Activated naive CD8-positive, alpha-beta T cell treated with anti-CD3 and anti-CD28 coated beads, Interleukin-2, amount 50 U/mL, for 16 hours (primary cell): ENCODE measurements at places on chromosomes 16 and 17.

- DNase-seq, result no peak
These were observed 10.7 kb downstream of the SGSM2 start for GRCh38 chr17:2347805-2348685.

DNA sequence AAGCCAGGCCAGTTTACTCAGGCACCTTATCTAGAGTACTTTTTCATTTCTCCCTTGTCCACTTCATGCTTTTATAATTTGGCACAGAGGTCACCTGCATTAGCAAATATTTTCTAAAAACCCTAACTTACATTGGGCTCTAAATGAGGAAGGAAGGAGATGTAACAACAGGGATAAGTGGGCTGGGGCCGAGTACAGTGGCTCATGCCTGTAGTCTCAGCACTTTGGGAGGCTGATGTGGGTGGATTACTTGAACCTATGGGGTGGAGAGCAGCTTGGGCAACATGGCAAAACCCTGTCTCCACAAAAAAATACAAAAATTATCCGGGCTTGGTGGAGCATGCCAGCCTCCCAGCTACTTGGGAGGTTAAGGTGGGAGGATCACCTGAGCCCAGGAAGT is 55.9 kb downstream of the TMEM100 start:
- no peak for DNase-seq

DNA sequence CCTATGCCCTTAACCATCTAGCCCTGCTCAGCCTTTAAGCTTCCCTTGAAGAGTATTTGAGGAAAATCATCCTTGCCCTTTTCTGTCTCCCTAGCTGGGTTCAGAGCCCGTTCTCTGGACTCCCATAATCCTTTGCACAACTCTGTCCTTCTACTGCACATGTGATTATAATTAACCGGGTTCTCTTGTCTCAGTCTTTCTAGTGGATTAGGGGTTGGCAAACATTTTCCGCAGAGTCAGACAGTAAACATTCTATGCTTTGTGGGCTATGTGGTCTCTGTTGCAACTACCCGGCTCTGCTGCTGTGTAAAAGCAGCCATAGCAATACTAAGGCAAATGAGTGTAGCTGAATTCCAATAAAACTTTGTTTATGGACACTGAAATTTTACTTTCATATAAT is 80.0 kb downstream of the CDRT15 start:
- DNase-seq, result no peak

DNA sequence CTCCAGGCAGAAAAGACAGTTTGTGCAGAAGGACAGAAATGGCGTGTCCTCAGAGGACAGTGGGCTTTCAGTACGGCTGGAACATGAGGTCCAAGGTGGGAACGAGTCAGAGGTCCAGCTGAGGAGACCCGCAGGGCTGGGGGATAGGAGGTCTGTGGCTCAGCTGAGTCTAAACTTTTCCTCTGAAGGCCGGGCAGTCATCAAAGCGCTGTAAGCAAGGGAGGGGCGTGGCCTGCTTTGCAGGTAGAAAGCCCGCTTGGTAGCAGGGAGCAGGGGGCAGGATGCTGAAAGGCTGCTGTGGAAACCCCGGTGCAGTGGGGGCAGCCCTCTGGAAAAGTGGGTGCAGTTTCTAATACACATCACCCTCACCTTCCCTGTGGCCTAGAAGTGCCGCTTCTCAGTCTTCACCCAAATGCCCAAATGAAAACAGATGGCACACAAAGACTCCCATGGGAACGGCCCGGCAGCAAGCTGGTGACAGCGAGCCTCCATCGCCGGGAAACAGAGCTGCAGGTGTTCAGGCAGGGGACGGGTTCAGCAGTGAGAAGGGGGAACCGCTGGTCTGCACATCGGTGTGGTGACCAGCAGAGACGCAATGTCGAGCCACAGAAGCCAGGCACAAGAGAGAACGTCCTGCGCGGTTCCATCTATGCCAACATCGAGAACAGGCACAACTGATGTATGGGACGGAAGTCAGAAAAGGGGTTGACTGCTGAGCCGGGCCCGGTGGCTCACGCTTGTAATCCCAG is 12.2 kb upstream of the OSGIN1 start:
- no peak for DNase-seq

DNA sequence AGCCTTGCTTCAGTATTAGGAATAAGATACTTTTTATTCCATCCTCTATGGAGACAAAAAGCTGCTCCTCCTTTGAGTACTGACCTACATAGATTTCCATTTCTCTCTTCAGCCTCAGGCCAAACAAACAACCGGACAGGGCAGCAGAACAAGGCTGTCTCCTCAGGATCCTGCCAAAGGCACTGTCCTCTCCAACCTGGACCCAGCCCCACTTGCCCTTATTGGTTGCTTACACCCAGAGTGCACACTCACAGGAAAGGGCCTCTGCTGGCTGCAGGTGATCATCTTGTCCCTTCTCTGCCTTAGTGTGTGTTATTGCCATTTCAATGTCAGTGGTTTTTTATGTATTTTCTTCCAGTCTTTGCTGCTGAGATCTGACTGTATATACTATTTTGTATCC is 26.6 kb downstream of the LIG3 start:
- no peak for DNase-seq

DNA sequence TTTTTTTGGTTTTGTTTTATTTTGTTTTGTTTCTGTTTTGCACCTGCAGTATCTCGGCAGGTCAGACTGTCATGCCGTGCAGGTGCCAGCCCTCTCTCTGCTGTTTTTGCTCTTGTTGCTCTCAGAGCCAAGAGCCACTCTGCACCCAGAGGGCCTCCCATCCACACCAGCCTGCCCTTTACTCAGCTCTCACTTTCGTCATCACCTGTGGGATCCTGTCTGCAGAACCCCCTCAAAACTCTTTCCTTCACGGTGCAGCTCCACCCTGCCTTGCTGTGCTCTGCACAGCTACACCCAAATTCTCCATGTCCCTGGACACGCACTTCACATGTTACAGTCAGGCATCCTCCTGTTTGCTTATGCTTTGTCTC is 2.6 kb downstream of the AOC3 start:
- DNase-seq, result no peak

- no peak for DNase-seq
These were observed 59.4 kb downstream of the USP32 start for GRCh38 chr17:60332574-60332973.

- DNase-seq, result no peak
These were observed 1525.3 kb downstream of the CDH8 start for GRCh38 chr16:60510941-60511340.

DNA sequence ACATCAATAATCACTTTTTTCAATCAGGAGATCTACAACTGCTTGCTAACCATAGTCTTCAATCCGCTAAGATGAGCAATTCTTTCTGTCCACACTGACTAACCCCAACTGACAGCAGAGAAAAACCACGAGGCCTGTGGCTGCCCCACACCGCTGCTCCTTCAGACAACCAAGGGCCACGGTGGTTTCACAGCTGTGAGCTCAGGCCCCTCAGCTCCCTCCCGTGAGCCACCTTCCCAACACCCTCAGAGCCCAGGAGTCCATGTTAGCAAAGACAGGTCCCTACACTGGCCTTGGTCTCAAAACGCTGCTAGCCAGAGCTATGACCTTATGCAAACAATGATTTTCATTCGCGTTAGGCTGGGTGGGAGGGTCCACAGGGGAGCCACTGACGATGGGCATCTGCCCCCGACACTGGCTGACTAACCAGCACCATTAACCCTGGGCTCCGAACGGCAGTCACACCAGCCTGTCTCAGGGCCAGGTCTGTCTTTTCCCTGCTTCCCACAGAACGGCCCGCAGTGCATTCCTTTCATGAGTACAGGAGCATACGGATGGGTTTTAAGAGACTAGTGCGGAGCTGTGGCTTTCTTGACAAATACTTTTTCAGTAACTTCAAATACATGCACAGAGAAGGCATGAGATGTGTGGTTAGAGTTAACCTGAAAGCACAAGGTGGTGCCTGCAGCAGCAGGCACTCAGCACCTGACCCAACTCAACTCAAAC is 67.3 kb downstream of the ANKRD11 start:
- peak; percentile 27 for DNase-seq

GRCh38 chr17:2271985-2272702 is 31.4 kb downstream of the SMG6 start:
- DNase-seq, result no peak

DNA sequence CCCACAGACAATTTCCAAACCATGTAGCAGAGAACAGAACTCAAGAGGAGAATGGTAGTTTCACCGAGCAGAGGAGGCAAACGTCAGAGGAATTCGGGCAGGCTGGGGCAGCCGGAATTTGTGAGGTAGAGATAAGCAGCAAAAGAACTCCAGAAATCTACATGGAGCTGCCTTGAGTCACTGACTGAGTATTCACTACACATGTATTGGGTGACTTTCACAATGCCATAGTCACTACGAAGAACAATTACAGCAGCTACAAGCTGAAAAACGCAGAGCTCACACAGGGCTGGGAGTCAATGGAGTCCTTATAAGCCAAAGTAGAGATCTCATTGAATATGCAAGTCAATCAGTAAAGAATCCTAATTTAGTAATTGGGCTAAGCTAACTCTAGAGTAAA is 13.4 kb downstream of the CMC2 start:
- DNase-seq, result no peak

DNA sequence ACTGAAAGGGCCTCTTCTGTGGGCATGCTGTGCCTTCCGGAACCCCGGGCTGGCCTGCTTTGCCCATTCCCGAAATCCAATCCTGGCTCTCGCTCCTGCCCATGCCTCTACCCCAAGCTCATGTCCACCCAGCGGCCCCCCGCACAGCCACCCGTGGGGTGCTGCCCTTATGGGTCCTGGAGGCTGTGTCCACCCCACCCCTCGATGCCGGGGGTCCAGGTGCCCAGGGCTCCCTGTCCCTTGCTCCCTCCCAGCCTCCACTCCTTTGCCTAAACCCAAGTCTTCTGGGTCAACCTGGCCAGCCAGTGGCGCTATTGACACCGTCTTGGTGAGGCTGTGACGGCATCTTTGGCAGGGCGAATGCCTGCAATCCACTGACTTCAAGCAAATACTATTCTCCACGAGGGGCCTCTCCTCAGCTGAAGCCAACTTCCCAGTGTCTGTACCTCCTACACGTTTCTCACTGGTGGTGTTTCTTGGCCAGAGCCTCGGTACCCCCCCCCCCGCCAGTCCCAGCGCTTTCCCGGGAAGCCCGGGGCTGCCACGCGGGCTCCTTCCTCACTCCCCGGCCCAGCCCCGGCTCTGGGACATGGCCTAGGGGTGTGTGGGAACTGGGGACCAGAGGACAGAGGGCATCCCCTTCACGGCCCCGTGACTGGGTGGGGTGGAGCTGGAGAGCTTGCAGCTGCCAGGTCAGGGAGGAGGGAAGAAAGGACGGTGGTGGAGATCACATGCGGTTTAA is 12.2 kb upstream of the DUS1L start:
- DNase-seq, result no peak

DNA sequence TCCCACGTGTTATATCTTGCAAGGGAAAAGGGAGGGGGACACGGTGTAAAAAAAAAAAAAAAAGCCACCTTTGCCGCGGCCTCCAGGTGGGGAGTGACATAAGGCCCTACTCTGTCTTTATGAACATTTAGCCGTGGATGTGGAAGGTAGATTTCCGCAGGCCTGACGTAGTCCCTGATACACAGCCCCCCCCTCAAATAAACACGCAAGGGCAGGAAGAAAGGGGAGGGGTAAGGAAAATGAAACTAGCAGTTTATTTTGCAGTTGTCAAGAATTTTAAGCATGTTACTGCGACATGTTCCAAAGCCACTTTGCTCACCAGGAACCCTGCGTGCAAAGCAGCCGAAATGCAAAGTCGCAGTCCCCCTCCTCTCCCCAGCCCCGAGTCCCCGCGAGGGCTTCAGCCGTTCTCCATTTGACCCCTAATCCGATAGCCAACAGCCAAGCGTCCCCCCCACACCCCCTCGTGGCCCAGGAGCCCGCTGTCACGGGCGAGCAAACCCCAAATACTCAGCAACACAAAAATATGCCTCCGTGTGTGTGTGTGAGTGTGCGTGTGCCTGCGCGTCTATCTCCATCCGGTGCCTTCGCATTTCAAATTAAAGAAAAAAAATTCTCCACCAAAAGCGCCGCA is 1.2 kb downstream of the CBX4 start:
- DNase-seq, result no peak

- no peak for DNase-seq
These were observed 51.8 kb downstream of the CA10 start for GRCh38 chr17:52106638-52107261.

DNA sequence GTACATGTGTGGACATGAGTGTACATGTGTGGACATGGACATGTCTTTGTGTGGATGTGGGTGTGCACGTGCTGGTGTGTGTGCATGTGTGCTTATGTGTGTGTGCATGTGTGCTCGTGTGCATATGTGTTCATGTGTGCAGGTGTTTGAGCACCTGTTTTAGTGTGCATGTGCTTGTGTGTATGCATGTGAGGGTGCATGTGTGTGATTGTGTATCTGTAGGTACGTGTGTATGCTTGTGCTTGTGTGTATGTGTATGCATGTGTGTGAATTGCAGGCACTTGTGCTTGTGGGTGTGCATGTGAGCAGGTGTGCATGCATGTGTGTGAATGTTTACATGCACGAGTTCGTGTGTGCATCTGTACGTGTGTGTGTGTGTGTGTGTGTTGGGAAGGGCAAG is 300.6 kb upstream of the EEF2KMT start:
- DNase-seq, result no peak

- DNase-seq, result no peak
These were observed 1681.0 kb downstream of the TP53TG3F start for GRCh38 chr16:35140293-35140986.

DNA sequence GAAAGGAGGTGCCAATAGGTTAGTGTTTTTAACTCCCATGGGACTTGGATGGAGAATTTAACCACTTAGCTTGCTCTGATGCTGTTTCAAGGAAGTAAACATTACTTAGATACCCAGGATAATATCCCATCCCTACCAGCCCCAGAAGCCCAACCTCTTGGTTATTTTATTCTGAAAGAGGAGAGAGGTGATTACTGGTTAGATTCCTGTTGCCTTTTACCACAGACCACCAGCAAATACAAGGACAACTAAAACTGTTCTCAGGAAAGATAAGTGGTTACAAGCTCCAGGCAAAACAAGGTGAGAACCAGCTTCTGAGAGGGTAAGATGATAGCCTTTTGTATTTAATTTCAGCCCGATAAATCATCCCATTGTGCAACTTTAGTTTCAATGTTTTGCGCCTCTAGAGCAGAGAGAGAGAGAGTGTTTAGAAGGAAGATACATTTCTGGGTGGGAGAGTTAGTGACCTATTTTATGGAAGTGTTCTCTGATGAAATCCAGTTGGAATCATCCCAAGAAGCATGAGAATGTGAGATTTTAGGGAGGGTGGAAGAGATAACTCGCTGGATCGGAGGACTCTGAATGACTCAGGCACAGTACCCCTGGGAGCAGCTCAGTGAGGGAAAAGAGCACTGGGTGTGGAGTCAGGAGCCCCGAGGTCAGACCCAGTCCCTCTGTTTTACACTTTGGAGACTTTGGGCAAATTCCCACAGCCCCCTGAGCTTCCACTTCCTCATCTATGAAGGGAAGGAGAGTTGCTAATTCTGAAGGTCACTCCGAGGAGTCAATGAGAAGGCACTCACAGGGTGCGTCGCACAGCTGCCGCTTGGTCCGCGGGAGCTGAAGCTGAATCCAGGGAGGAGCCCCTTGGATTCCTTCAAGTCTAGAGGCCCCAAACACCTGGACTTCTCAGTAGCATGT is 12.1 kb downstream of the GLP2R start:
- DNase-seq, result no peak

DNA sequence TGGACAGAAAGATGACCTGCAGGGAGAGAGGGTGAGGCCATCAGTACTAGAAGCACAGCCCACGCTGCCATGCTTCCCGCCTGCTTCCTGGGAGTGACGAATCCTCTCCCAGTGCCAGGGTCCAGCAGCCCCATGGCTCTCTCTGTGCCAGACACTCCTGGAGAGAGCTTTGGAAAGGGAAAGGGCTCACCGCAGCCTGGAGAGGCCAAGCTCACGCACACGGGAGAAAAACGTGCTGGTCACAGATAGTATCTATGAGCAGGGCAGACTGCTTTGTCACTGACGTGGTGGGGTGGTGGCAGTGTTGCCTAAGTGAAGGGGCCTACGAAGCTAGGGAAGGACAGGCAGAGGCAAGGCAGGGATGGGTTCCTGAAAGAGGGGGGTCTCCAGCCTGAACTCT is 5.4 kb downstream of the WBP2 start:
- DNase-seq, result no peak
